ENCODE measurements at places on chromosomes 5 and 9.

DNA sequence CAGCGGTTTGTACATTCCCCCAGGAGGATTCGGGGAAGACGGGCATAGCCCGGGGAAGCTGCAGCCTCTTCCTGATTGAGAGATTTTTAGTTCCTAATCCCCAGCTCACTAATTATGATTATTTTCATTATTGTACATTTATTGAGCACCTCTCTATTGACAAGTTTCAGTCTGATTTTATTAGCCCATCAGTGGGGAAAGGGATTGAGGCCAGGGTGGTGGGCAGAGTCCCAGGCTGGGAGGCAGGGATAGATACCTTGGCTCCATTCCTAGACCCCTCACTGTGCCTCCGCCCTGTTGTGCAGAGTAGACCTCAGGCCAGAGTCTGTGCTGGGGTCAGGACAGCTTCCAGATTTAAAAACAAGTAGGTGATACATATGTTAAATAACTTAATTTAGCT lies 27.2 kb downstream of the TCOF1 start:
- no peak for DNase-seq

DNA sequence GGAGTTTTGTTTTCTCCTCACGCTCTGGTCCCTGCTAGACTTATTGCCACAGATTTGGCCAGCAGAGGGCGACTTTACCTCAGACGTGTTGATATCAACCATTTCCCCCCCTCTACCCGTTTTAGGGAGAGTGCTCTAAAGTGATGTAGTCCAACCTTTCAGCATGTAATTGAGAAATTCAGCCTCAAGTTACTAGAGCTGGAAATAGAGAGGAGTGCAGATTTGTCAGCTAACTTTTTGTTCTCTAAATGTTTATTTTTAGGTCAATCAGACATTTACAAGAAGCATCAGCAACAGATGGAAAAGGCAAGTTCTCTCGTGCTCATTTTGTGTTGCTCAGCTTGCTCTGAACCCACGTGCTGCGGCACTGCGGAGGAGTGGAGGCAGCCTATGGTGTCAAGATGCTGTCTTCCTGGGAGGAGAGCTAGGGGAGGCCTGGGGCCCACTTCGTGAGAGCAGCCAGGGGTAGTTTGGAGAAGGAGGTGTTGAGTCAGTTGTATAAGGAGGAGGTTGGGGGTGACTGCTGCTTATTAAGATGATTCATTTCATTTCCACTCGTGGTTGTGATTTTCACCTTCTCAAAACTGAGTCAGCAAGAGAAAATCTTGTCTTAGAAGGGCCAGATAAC lies 53.6 kb downstream of the GPR107 start:
- DNase-seq = peak; percentile 66

GRCh38 chr9:133141833-133142595 lies 21.0 kb upstream of the RALGDS start:
- no peak for DNase-seq

DNA sequence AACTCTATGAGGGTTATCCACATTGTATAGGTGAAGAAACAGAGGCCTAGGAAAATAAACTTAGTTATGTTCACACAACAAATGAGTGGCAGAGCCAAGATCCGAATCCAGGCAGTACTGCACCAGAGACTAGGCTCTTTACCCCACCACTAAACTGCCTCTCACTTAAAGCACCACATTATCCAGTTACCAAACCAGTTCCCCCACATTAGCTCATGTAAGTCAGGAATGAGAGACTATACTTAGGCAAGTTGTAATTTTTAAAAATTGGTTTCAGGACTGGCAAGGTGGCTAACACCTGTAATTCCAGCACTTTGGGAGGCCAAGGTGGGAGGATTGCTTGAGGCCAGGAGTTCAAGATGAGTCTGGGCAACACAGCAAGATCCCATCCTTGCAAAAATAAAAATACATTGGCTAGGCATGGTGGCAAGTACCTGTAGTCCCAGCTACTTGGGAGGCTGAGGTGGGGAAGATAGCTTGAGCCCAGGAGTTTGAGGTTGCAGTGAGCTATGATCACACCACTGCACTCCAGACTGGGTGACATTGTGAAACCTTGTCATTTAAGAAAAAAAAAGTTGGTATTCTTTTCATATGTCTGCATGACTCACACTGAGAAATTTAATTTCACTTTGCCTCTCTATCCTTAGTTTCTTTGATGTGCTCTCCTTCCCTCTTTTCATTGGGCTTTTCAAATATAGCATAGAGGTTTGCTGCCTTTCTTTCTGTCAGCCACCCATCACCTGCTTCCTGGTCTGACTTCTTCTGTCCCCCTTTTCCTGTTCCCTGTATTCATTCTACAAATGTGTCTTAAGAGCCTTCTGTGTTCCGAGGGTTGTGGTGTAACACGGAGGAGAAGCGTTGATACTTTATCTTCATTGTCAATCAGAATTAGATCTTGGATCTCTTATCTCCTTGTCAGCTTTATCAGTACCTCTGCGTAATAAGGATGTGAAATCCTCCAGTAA lies 64.7 kb downstream of the ERMP1 start:
- no peak for DNase-seq

GRCh38 chr5:169717288-169717687 lies 80.2 kb downstream of the DOCK2 start:
- DNase-seq = peak; percentile 45
